ENCODE measurements at places on chromosomes 7 and 10. TPM values are rescaled to one million over a fixed set of nuclear protein-coding genes. Genes with fewer than 3 reads are reported as not detected.

DNA sequence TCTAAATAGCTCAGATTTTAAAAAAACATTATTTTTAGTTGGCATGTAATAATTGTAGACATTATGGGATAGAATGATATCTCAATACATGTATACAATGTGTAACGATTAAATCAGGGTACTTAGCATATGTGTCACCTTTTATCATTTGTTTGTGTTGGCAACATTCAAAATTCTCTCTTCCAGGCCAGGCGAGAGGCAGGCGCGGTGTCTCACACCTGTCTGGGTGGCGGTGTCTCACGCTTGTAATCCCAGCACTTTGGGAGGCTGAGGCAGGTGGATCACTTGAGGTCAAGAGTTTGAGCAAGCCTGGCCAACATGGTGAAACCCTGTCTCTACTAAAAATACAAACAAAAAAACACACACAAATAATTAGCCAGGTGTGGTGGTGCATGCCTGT, 151.7 kb downstream of the RTKN2 start:
- no peak for DNase-seq

GRCh38 chr10:71613261-71613777, 106.3 kb downstream of the C10orf105 start:
- DNase-seq = peak; percentile 55

GRCh38 chr10:28839600-28840007, 162.3 kb downstream of the BAMBI start:
- DNase-seq = no peak

DNA sequence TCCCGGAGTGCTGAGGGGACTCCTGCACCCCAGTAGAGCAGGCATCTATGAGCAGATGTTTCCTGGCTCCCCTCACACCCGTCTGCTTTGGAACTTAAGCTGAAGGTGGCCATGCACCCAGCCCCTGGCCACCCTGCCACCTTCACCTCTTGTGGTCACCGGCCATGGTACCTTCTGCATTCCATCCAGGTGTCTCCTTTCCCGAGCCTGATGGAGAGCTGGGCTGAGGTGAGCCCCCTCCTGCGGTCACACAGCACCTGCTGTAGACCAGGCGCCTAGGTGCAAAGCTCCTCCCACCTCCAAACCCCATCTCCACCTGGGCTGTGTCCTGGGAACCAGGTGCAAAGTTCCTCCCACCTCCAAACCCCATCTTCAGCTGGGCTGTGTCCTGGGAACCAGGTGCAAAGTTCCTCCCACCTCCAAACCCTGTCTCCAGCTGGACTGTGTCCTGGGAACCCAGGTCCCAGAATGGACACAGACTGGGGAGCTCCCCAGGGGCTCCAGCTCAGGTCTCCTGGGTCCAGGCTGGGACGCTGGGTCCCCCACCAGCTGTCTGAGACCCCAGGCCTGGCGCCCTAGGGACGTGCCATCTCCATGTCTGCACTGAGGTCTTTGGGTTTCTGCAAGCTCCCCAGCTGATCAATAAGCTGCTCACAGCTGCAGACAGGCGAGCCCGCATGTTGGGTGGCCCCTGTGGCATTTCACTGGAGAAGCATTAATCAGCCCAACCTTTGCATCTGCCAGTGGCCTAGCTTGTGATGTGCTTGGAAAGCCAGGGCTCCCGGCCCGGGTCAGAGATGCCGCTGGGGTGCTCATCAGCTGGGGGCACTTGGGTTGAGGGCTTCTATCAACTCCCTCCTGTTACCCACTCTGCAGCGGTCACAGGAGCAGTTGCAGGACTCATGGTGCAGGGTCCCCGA, 61.2 kb upstream of the INPP5A start:
- peak; percentile 50 for DNase-seq

- DNase-seq = no peak
Observed at GRCh38 chr7:11706666-11707605, 125.1 kb downstream of the THSD7A start.

- DNase-seq = no peak
Observed at GRCh38 chr7:1274121-1274875, 41.6 kb downstream of the UNCX start.

DNA sequence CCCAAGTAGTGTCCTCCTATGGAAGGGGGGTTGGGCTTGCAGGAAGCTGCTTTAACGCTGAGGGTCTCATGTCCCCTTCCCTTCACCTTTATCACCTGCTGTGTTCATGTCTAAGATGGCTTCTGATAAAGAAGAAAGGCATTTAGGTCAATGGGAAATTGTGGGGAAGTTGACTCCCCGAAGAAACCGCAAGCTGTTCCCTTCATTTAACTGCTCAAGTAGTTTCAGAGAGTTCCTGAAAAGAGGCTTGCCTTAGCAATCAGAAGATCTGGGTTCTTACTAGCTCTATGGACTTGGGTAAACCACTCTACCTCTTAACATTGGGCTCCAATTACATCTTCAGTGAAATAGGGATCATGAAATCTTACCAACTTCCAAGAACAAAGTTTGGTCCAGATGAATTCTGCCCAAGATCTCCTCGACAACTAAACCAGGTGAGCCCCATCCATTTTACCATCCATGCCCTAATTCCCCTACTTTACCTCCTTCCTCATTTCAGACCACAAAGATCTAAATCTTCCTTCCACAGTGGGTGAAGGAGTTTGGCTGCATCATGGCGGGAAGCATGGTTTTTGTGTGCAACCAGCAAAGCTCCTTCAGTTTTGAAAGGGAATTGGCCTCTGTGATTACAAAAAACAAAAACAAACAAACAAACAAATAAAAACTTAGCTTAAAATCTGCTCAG, 30.4 kb upstream of the UCN3 start:
- DNase-seq = no peak

GRCh38 chr7:30226614-30227268, 57.7 kb upstream of the ZNRF2 start:
- peak; percentile 44 for DNase-seq

DNA sequence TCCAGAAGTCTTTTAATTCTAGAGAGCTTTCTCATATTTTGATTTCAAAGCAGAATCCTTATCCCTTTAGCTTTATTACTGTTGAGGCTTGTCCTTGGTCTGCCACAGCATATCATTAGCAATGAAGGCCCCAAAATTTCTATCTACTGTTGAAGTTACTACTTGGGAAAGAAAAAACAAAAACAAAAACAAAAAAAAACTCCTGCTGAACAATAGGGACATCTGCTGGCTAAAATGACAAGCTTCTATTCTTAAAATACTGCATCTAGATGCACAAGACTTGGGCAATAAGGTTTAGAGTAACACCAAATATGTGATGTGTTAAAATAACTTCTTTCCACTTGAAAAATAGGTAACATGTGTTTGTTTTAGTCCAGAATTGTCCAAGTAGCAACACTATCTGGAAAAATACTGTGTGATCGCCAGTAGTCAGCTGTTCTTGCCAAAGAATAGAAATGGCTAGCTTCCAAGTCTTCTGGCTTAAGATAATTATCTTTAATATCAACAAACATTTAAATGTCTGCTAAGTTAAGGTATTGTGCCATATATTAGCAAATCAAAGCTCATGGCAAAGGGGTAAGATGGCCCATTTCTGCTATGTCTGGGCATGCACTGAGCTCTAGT, 3.8 kb upstream of the DMTF1 start:
- peak; percentile 23 for DNase-seq

- DNase-seq = no peak
Observed at GRCh38 chr10:22945934-22946673, 18.3 kb downstream of the ARMC3 start.

DNA sequence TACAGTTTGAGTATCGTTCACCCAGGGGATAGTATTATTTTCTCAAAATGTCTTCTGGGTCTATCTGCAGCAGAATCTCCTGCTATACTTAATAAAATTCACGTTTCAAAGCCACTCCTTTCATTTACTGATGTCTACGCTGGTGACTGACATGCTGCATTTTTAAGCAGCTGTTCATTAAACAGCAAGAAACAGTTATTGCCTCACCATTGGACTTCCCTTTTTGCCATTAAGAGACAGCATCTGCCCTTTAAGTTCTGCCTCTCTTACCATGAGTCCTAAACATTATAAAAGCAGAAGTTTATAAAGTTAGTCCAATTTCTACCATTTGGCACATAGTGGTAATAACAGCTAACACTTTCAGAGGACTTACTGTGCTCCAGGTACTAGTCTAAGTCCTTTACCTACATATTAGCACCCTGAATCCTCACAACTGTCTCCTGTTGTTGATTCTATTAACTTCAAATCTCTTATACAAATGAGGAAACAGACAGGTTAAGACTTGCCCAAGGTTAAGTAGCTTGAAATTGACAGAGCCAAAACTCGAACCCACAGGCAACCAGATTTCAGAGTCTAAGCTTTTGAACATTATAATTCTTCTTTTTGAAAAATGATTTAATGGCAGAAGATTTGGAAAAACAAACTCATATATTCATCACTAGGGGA, 169.5 kb downstream of the SNX13 start:
- no peak for DNase-seq

DNA sequence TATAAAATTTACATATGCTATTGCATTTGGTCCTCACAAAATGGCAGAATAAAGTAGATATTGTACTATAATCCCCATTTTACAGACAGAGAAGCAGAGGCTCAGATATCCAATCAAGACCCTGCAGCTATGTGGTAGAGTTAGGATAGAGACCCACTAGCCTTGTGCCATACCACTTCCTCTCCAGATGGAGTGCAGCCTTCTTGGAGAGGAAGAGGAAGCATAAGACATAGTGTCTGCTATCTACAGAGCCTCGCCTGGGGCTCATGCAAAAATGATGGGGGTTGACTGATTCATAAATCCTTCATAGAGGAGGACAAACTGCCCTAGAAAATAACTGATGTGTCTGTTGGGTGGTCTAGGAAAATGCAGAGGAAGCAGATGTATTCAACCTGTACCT, 447.3 kb downstream of the KCNMA1 start:
- DNase-seq = no peak

- no peak for DNase-seq
Observed at GRCh38 chr10:63630931-63631680, 109.9 kb downstream of the REEP3 start.

DNA sequence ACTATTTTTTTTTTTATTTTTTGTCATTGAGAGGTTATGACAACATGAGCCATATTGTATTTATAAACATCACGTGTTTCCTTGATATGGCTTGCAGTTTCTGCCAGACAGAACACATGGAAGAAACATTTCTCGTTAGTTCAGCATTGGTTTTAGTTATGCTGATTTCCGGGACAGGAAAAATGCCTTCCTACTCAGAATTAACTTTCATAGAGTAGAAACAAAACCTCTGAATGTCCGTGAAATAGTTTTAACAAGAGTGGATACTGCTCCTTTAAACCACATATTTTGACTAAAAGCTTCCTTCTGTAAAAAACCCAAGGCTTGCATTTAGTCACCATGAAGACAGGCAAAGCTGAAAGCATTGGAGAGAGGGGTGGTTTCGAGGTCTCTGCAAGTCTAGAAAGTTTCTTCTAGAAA, 240.4 kb downstream of the KIAA1217 start:
- DNase-seq = no peak

DNA sequence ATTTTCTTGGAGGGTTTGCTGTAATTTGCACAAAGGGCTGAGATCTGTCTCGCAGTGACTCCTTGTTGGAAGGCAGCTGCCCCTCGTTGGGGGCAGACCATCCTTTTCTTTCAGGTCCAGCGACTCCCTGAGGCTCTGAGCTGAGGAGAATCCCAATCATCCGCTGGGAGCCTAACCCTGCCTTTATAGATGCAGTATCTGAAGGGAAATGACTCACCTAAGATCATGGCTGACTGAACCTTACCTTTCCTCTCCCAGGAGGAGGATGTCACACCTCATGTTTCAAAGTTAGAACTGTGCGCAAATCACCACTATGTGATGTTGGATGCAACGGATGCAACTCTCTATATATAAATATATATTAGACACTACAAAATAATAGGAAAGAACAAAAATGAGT, 36.4 kb upstream of the MXI1 start:
- DNase-seq = peak; percentile 31

DNA sequence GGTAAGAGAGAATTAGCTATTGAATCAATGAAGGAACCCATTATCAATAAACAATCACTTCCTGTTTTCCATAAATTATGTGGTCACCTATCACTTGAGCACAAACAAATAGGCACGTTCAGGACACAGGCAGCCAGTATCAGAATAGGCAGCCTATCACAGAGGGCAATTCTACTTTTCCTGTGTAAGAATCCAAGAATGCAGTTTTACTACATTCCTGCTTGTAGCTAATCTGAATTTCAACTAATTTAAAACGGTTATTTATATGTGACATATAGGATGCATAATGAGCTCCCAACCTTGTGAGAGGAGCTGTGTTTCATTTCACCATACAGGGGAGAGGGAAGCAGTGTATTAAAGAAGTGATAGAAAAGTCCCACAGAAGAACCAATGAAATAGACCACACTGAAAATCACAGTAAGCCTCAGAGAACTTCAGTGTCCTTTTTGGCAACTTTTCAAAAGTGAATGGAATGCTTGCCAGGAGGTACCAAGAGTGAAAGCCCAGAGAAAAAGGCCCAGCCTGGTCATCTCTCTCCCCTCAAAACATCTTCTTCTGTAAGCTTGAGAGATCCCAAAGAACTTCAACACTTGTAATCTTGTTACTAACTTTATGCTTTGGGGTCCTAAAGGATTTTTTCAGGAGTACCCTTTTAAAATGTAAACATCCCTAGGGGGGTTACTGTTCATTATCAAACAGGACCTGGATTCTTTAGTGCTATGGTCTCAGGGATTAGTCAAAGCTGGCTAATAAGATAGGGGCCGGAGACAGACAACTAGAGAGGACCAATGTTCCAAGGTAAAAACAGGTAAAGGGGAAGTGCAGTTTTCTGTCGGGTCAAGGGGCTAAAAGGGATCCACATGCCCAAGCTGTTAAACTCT, 1.3 kb downstream of the IMMP2L start:
- DNase-seq = no peak

GRCh38 chr10:63718006-63718405, 196.8 kb downstream of the REEP3 start:
- DNase-seq = no peak

GRCh38 chr10:124512600-124512999, 51.0 kb downstream of the LHPP start:
- no peak for DNase-seq

- no peak for DNase-seq
Observed at GRCh38 chr7:71696511-71696910, 564.6 kb downstream of the GALNT17 start.

DNA sequence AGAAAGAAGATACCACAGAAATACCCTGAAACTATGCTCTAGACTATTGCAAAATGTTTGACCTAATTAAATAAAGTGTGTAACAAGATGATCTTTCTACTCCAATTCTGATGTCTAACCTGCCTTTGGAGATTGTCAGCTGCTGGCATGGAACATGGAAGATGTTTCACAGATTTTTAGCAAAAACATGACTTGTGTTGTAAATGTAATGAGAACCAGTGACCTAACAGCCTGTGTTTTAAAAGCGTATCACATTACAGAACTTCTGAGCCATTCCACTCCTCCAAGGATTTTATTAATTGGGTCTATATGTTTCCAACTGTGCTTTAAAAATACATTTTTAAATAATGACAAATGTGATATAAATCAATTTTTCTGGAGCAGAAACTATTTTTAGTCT, 526.3 kb upstream of the SEMA3D start:
- DNase-seq = no peak

The LRRC27 gene
- 5.7 TPM for total RNA-seq

The FAS gene
- total RNA-seq = not detected

The CALN1 gene
- total RNA-seq = 3.2 TPM

The ATP5MK gene
- 339 TPM for total RNA-seq

The SLC26A3 gene
- total RNA-seq = not detected

The ENKUR gene
- total RNA-seq = not detected

The WNT2 gene
- not detected for total RNA-seq

All from H7 (cell line).